ENCODE measurements at places on chromosomes 5 and 9.

- peak; percentile 88 for DNase-seq
Observed at GRCh38 chr9:136858844-136859757, 7.0 kb downstream of the MAMDC4 start.

DNA sequence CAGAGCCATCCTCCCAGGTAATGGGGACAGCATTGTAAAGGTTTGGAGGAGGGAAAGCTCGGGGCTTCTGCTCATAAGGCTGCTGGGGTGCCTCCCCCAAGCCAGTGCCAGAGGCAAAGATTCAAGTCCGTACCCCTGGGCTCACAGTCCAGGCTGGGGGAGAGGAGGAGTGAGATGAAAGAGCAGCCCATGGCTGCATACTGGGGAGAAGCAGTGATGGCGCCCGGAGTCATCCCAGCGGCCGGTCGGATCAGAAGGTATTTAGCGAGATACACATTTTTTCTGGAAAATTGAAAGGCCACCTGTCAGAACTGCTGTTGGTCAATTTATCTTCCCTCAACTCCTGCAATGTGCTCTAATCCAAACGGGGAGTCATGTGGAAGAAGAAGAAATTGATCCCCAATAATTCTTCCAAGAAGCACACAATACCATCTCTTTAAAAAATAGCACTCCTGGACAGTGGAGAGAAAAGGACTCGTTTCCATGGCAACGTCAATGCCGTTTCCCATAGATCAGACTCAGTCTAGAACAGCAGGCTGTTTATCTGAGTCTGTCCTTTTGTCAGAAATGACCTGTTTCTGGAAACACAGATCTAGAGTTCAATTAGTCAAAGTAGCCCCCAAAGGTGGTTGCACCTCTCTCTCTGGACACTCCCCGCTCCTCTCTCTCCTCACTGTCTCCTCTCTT, 65.9 kb downstream of the NSG2 start:
- no peak for DNase-seq

DNA sequence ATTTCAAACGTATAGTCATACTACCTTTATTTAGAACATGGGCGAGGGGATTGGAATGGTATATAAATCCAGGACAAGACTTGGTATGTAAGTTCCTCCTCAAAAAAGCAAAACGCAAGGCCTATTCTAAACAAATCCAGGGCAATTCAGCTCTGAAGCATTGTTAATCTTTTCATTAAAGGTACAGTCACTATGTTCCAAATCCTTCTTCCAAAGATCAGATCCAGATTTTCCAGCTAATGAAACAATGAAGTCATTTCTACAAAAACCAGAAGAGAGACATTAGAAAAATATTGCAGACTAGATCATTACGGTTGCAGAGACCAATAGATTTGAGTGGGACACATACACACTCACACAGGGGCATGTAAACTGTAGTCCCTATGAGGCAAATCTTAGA, 116.1 kb upstream of the BNC2 start:
- DNase-seq: no peak

- no peak for DNase-seq
Observed at GRCh38 chr5:138552657-138553056, 9.6 kb upstream of the ETF1 start.

GRCh38 chr5:57906671-57907070, 424.1 kb upstream of the ACTBL2 start:
- DNase-seq: no peak

DNA sequence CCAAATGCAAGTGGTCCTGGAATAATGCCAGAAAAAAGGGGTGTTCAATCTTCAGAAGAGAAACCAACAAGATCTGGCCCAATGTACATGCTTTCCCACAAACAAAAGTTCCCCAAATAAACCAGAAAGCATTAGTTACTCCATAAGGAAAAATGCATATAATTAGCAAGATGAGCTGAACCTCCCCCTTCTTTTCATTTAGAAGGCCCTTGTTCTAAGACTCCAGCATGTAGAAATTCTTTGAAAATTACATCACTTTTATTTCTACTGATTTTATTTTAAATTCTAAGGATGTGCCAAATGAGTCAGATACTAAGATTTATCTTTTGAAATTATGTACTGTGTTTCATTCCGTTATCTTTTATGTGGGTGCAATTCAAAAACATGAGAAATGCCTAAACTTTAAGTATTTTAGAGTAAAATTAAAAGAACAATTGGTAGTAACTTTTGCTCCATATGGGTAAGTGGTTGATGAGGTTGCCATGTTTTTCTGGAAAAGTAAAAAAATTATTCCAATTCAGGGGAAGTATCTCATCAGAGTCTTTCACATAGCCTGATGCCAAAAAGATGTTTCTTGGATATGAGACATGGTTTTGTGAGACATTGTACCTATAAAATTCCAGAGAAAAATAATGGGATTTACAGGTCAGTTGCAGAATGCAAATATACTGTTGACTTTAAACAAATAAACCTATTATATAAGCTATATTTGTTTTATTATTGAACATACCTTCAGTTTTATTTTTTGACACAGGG, 106.5 kb upstream of the CCDC112 start:
- DNase-seq: no peak

GRCh38 chr5:59143926-59144333, 561.1 kb downstream of the RAB3C start:
- no peak for DNase-seq

- no peak for DNase-seq
Observed at GRCh38 chr5:13328316-13328715, 616.2 kb downstream of the DNAH5 start.

- no peak for DNase-seq
Observed at GRCh38 chr9:104711604-104712003, 17.3 kb downstream of the OR13D1 start.

DNA sequence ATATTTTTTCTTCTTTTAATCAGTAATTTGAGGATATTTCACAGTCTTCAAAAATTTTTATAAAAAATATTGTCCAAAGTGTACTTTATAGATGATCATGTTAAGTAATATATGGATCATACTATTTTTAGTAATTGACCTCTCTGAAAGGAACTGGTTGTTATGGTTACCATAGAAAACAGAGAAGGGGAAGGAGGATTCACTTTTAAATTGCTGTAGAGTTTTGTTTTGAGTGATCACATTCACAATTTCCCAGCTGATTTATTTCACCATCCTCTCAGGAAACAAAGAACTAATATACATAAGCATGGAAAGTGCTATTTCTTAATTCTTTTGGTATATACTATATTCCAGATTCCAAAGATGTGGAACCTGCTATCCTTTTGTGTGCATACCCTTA, 56.5 kb upstream of the NREP start:
- DNase-seq: no peak

DNA sequence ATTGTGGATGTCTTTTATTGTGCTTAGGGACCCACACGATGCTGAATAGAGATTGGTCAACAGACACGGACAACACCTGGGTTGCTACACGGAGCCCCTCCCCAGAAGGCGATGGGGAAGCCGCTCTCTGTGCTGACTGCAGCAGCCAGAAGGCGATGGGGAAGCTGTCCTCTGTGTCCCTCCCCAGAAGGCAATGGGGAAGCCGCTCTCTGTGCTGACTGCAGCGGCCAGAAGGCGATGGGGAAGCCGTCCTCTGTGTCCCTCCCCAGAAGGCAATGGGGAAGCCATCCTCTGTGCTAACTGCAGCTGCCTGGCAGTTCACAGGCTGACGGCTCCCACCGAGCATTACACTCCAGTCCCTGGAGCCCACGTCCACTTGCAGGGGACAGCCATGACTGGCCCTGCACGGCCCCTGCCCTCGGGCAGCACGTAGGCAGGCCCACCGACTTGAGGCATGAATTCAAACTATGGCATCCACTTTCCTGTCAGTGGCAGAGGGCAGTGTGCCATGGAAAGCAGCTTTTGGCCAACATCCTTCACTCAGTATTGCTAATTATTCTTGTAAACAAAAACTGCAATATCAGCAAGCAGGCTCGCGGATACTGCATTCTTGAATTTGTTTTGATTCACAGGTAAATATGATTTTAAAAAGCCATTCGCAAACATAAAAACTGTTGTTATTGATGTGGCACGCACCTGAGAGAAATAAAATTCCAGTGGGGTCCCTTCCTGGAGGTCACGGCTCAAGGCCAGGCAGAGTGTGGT, 48.1 kb upstream of the CLPTM1L start:
- no peak for DNase-seq

- no peak for DNase-seq
Observed at GRCh38 chr9:89428901-89429890, 68.7 kb downstream of the SEMA4D start.

DNA sequence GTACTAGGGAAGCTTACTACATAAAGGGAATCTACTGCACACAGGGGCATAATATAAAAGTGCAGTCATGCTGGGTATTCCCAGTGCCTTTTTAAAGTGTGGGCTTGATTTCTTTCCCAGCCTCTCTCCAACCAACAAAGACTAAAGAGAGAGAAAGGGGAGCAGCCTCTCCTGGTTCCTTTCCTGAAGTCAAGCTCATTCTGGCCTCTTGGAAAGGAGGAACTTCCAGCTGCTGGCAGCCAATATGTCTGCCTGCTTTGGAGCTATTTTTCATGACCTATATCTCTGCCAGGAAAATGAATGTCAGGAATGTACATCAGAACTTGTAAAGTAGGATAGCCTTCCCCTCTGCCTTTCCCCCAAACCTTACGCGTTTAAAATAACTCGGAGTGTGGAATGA, 57.1 kb downstream of the RAB3C start:
- no peak for DNase-seq

DNA sequence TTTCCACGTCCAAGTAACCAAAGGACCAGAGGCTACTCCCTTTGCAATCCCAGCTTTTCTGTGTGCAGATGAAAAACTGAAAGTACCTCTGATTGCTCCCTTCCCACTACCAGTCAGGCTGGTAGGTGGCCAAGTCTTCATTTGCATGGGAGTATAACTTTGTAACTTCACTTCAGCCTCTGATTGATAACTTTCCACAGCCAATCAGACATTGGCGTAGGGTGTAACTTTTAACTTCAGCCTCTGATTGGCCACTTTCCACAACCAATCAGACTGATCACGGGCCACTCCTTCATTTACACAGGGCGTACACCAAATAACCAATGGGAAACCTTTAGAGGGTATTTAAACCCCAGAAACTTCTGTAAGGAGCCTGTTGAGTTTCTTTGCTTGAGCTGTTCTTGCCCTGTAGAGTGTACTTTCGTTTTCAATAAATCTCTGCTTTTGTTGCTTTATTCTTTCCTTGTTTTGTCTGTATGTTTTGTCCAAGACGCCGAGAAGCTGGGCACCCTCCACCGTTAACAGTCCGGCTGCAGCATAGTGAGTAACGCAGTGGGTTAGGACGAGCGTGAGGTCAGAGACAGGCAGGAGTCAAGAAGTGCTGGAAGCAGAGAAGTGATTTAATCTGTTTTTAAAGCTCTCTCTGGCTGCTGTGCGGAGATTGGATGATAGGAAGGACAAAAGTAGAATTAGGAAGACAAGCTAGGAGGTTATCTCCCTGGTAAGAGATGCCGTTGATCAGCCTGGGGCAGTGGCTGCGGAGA, 3.5 kb upstream of the EXOSC2 start:
- peak; percentile 81 for DNase-seq

GRCh38 chr5:93964421-93964820, 223.0 kb upstream of the POU5F2 start:
- no peak for DNase-seq

- DNase-seq: no peak
Observed at GRCh38 chr9:100213730-100214477, 114.9 kb downstream of the INVS start.

DNA sequence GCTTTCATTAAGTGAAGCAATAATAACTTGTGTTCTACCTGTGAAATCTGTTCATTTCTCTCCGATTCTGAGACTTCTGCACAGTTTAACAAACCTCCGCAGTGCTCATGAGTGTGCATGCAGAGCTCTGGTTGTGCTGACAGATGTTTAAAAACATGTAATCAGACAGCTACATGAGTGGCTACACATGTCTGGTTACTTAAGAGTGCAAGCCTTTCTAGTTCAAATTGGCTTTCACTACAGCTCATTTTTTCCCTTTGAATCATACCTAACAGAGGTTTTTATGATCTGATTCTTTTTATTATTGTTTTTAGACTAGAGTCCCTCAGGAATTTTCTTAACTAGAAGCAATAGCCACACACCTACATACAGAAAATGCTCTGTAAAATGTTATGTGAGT, 310.2 kb downstream of the ARRDC3 start:
- DNase-seq: no peak

DNA sequence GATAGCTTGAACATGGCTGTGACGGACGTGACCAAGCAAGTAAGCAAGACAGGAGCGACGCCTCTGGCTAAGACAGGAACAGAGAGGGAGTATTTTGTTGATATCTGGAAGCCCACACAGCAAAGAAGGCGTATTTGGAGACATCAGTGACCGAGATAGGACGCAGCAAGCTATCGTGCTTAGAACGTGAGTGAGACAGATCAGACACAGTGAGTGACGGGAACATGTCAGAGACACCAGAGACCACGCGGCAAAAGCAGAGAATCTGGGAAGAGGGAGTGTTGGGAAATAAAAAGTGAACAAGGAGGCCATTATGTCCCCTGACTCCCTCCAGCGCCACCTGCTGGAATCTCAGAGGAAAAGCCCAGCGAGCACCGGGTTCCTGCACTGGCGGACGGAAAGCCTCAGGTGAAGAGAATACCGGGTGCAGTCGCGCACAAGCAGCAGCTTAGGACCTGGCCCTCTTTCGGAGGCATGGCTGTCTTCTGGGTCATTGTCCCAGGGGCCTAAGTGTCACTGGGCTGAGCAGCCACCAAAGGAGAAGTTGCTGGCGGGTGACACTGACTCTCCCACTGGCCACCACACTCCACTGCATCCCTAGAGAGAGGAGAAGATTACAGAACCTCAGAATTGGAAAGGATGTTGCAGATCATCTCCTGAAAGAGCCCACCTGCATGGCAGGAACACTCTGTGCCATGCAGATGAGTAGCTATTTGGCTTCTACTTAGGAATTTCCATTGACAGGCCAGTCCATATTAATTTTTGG, 99.1 kb downstream of the FBXO38 start:
- DNase-seq: peak; percentile 10

GRCh38 chr5:102722931-102723330, 32.2 kb upstream of the PAM start:
- no peak for DNase-seq

Measured in large intestine (tissue), 12 donors.